Foreskin keratinocyte (primary cell): ENCODE measurements at places on chromosomes 7 and 10. TPM values are rescaled to one million over a fixed set of nuclear protein-coding genes. Genes with fewer than 3 reads are reported as not detected.
A peak's percentile ranks its signal among the peaks of the same experiment; 100 is the strongest.

GRCh38 chr7:106042196-106042611 lies 69.9 kb downstream of the SYPL1 start:
- no peak for DNase-seq

- DNase-seq = no peak
Observed at GRCh38 chr7:102453319-102453718, 11.3 kb downstream of the ALKBH4 start.

- no peak for DNase-seq
Observed at GRCh38 chr7:13822678-13823077, 166.8 kb downstream of the ETV1 start.

DNA sequence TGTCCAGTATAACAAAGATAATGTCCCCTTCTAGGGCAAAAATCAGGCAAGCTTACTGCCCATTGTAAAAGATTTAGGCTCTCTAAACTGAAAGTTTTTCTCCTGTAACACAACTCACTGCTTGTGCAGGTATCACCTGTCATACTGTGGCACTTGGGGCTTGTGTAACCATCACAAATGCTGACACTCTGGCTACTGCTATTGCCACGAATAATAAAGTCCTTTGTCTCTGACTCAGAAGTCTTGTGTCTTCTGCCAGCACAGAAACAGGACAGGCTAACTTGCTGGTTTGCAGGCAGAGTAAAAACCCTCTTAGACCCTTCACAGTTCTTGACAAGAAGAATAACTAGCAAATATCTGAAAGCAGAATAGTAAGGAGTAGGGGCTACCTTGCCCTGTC lies 273.9 kb downstream of the RPS24 start:
- DNase-seq = no peak

- DNase-seq = no peak
Observed at GRCh38 chr7:7681936-7682329, 36.5 kb downstream of the RPA3 start.

DNA sequence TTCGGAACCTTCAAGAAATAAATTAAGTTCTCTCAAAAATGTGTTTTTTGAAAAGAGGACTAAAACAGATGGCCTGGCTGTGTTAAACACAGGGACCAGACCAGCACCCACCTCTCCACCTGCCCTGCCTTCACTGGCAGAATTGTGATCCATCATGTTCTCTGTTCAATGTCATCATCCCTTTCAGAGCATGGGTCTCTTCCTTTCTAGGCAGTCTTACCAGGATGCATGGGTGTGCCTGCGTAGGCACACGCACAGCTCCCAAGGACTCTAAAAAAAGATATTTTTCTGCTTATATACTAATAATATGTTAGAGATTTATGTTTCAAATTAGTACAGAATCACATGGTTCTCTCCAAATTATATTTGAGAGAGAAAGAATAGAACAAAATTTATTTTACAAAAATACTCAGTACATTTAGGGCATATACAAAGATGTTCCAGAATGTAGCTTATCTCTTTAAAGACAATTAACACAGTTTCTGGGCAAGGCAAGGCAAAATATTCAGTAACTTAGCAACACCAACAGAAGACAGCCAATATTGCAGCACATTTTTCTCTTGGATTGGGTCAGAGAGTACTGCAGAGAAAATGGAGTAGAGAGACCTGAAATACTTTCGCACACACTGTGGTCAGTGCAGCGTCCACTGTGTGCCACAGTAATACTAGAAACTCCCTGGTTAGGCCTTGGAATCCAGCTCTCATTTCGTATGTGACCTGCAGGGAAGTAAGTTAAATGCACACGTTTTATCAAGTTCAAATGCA lies 52.8 kb downstream of the EGFR start:
- no peak for DNase-seq

GRCh38 chr7:98236355-98237185 lies 15.5 kb downstream of the TECPR1 start:
- DNase-seq = no peak

GRCh38 chr7:116752305-116753074 lies 80.5 kb downstream of the MET start:
- no peak for DNase-seq

DNA sequence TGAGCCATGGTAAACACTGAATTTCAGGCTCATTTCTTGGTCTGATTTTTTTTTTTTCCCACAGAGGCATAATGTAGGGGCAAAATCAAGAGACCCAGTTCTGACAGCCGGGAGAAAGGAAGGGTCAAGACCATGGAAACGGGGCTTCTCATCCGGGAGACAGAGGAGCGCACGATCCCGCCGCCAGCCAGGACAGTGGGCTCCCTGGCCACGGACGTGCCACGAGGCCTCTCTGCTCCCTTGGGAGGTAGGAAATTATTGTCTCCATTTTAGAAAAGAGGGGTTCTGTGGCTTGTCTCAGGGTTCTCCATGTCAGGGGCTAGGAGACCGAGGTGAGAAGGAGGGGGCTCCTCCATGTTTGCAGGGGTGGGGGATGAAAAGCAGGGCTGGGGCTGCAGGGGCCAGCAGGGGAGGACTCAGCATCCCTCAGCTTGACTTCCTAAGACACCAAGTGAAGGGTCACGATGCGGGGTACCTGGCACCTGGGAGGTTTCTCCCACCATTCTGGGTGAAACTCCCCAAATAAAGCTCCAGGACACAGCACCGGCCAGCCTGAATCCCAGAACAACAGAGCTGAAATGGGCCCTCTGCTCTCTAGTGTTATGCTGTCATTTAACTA lies 37.6 kb downstream of the PPIF start:
- no peak for DNase-seq

GRCh38 chr7:33705333-33705833 lies 200.0 kb upstream of the BMPER start:
- DNase-seq = no peak

DNA sequence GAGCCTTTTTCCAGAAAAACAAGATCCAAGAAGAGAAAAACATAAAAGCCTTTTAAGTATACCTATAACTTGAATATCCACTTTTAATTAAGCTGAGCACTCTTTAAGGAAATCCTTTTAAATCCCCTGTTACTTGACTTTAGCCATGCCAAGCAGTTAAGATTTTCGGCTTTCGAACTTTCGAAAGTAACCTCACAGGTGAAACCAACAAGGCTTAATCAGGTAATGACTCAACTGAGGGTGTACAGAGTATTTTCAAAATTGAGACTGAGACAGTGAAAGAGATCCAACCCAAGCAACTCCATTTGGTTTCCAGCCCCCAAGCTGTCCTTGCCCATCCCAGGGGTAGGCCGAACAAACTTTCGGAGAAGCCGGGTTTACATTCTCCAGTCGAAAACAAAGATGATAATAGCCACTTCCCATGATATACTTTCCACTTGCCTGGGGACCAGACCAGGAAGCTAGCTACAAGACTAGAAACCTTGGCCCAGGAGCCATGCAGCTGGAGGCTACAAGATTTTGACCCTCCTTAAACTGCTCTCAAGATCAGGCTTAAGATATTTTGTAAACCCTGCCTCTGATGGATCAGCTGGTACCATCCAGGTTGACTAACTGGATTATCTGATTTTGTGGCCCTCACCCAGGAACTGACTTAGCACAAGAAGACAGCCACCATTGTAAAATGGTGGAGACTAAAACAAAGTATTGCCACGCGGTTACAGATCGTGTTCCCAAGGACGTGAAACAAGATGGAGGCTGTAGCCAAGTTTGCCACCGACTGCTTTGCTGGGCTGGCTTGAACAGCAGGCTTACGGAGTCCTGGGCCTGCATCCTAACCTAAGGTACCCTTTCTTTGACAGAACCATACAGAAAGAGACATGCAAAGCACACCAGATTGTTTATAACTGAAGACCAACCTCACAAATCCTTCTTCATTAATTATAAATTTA lies 32.3 kb downstream of the C1GALT1 start:
- no peak for DNase-seq

- no peak for DNase-seq
Observed at GRCh38 chr10:38157270-38157685, 63.1 kb downstream of the ZNF37A start.

DNA sequence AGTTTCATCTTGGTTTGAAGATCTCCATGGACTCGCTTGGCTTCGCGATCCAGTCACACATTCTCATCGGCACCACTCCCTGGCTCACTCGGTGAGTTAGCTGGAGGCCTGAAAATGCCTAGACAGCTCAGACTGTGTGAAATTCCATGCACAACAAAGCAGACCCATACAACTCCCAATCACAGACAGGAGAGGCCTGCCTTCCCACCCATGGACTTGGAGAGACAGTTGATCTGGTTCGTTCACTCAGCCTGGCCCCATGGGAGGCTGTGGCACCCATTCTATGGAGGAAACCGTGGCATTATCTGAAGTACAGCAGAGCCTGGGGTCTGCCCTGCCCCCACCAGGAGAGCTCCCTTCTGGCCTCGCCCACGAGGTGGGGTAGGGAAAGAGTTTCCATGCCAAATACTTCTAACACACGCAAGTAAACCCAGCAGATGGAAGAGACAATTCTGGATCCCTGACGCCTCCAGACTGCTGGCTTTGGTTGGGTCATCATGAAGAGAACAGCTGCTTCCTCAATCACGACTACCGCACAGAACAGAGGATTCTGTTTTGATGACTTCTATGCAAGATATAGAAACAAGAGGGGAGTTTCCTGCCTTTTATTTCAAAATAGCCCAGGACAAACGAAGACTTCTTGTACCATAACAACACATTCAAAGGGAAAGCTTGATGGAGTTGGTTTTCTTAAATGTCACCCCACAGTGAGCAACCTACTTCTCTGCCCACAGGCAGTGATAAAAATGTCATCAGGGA lies 15.9 kb downstream of the FAM53B start:
- DNase-seq = no peak

- DNase-seq = no peak
Observed at GRCh38 chr7:139358541-139359365, 941 bp upstream of the LUC7L2 start.

DNA sequence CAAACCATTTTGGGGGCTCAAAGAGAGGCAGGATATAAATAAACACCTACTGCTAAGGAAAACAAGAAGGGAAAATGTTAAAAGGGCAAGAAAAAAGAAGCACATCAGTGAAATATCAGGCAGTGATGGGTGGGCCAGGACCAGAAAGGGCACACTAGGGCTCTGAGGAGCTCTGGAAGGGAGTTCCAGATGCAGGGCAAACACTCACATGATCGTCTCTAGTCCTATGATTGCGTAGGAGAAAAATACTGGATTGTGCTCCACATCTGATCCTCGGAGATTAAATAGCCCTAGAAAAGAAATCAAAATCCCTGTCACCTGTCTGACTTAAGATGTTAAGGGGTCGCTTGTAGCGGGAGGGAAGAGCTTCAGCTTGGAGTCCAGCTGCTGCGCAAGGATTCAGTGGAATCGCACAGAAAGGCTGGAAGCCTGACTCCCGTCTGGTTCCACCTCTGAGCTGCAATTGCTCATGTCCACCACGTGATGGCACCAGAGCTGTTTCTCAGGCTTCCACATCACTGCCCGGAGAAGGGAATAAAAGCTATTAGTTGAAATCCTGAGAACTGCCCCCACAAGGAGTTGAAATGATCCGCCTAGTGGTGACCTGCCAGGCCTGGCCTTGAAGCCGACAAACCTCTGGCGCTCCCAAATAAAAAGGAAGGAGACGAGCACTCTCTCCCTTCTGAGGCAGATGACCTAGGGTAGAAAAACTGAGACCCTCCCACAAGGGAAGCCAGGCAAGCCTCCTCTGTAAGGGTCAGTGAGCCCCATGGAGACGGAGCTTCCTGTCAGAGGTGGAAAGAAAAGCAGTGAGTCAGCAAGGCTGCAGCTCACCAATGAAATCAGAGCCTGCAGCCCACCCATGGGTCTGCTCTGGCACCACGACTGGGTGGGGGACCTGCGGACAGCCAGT lies 39.2 kb downstream of the XPNPEP1 start:
- DNase-seq = peak; percentile 49

GRCh38 chr10:23172429-23173213 lies 19.5 kb upstream of the PTF1A start:
- DNase-seq = no peak

DNA sequence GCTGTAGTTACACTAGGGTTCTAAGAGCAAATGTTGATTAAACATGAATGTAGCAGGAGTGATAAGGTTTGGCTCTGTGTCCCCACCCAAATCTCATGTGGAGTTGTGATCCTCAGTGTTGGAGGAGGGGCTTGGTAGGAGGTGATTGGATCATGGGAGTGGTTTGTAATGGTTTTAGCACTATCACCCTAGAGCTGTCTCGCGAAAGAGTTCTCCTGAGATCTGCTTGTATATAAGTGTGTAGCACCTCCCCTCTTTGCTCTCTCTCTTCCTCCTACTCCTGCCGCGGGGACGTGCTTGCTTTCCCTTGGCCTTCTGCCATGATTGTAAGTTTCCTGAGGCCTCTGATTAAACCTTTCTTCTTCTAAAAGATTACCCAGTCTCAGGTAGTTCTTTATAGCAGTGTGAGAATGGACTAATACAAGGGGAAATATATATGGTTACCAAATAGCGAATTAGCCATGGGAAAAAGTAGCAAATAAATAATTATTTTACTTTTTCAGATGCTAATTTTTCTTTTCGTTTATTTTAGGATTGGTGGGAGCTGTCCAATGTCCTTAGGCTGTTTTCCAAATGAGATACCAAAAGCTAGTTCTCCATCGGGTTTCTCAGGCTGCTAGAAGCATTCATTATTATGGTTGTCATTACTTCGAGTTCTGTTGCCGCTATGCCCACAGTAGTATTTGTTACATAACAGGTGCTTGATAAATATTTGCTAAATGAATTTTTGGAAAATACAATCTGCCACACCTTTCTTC lies 58.7 kb downstream of the PTEN start:
- DNase-seq = no peak

DNA sequence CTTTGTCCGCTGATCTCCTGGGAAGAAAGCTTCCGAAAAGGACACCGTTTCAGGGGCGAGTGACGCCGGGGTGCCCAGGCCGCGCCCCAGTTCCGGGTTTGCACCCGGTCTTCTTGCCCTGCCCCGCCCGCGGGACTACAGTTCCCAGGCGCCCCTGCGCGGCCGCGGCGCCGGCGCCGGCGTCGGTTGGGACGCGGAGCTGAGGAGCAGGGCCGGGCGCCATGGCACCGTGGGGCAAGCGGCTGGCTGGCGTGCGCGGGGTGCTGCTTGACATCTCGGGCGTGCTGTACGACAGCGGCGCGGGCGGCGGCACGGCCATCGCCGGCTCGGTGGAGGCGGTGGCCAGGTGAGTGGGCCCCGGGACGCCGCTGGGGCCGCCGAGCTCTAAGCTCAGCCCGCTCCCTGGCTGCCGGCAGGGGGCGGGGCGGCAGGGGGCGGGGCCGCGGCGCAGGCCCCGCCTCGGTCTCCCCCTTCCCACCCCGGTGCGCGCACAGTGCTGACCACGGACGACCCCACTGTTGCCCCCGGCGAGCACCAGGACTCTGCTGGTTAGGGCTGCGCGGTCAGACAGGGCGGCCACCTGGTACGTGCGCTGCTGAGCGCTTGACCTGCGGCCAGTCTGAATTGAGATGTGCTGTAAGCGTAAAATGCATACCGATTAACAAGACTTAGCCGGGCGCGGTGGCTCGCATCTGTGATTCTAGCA lies at the start of gene LHPP:
Gene LHPP, plus strand, starts transcription at position 182 of the 706 bp plus-strand sequence. Its CDS starts 40 bp downstream, at position 222.
- DNase-seq = peak; percentile 56

- peak; percentile 26 for DNase-seq
Observed at GRCh38 chr10:59336632-59337031, 25.7 kb downstream of the FAM13C start.

- DNase-seq = peak; percentile 57
Observed at GRCh38 chr7:40219917-40220316, 85.1 kb downstream of the SUGCT start.

GIMAP4 gene
- total RNA-seq = not detected in 2 replicates

HGF gene
- not detected in 2 replicates for total RNA-seq

MACC1 gene
- total RNA-seq = 7.9 and 15.2 TPM in 2 replicates

TCAF2 gene
- 0.07 and 0.14 TPM in 2 replicates for total RNA-seq

CALHM3 gene
- total RNA-seq = not detected in 2 replicates

SPACDR gene
- total RNA-seq = 0.28 and 0.54 TPM in 2 replicates

OR2A1 gene
- not detected in 2 replicates for total RNA-seq

COL28A1 gene
- not detected in 2 replicates for total RNA-seq

KCNIP2 gene
- 0.42 and 0.44 TPM in 2 replicates for total RNA-seq

TBRG4 gene
- total RNA-seq = 87.5 and 93.6 TPM in 2 replicates

EN2 gene
- not detected in 2 replicates for total RNA-seq

CACNA2D1 gene
- total RNA-seq = 1.6 and 2.3 TPM in 2 replicates
